ENCODE measurements at places on chromosomes 3 and 15. TPM values are rescaled to one million over a fixed set of nuclear protein-coding genes. Genes with fewer than 3 reads are reported as not detected.

Gene GABRB3
- not detected for total RNA-seq

Gene PTPRG
- 76.7 TPM for total RNA-seq

Gene IL17RD
- 44.1 TPM for total RNA-seq

Gene RBM5
- 154 TPM for total RNA-seq

DNA sequence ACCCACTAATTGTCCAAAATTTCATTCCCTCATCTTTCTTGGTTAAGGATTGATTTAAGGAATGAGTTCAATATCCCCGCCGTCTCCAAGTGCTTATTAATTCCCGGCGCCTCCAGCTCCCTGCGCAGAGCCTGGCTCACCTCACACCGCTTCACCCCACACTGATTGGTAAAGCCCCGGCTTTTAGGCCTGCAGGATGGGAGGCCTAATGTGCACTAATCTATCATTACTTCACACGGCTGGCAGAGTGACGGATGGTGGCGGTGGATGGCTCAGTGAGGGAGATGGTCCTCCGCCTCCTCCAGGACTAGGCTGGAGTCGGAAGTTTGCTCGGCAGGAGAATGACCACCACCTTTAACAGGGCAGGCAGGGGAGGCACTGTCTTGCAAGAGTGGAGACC is 81.7 kb downstream of the MEGF11 start:
- no peak for DNase-seq

DNA sequence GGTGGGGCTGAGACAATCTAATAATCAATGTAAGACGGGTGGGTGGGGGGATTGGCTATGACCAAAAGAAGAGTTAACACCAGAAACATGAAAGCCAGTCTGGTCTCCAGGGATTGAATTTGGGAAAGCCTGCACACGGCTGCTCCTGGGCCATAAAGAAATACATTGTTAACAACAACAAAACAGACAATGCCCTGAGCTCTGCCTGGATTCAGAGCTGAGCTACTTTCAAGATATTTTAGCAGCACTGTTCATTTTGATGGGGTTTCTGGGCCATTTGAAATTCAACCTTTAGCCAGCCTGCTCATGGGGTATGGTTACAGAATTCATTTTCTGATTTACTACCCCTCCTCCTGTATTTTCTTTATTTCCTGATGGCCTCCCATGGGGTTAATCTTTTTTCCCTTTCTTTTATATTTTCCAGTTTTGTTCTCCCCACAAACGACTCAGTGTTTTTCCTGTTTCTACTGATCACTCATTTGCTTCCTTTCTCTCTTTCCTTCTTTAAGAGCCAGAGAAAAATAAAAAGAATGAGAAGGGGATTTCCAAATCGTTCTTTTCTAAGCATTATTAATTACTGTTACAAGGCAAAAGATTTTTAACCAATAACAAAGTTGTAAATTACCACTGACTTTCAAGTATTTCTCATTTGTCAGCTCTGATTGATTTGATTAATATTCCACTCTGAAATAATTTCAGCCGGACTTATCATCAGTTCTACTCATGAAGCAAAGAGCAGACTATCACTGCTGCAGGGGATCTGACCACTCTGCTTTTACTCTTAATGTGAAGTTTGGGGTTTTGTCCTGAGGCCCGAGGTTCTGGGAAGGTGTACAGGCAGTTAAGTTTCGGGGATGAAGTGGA is 19.6 kb downstream of the NR2F2 start:
- DNase-seq, result no peak

GRCh38 chr3:30826531-30826942 is 67.9 kb downstream of the GADL1 start:
- DNase-seq, result no peak

GRCh38 chr3:113243071-113243470 is 31.7 kb downstream of the BOC start:
- DNase-seq, result no peak

DNA sequence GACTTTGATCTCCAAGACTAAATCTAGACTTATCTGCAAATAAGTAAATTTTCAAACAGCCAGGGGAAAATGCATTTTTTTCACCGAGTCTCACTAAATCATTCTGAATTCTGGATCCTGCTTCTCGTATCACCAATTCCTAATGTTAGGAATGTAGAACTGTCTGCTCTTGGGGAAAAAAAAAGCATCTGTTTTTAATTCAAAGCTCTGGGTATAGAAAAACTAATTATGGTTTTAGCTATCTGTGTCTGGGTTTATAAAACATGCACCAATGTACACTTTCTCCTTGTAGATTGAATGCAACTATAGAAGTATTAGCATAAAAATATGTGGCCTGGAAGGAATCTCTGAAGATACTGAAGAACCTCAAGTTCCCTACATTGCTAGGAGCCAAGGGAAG is 4.8 kb upstream of the CDAN1 start:
- DNase-seq, result no peak

DNA sequence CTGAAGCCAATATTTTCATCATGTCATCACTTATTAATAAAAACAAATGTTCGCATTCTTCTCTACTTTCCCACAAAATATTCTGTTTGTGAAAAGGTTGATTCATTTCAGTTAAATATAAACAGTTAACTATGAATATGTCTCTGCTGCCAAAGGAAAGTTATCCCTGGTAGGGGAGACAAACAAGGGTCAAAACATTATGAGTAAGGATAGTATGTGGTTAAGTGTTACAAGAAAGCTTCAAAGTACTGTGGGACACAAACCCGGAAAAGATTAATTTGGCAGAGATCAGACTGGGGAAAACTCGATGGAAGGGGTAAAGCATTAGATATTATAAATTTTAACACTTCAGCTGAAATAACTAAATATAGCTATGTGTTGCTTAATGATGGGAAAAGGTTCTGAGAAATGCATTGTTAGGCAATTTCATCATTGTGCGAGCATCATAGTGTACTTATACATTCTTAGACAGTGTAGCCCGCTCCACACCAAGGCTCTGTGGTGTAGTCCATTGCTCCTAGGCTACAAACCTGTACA is 436.5 kb upstream of the TBL1XR1 start:
- DNase-seq, result no peak
